Amniotic epithelial cell (primary cell): ENCODE measurements at places on chromosomes 11 and 22.

DNA sequence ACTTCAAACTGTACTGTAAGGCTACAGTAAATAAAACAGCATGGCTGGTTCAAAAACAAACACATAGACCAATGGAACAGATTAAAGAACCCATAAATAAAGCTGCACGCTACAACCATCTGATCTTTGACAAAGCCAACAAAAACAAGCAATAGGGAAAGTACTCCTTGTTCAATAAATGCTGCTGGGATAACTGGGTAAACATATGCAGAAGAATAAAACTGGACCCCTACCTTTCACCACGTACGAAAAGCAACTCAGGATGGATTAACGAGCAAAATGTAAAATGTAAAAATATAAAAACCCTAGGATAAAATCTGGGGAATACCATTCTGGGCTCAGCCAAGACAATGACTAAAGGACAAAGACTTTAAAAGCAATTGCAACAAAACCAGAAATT lies 201.8 kb upstream of the PGR start:
- DNase-seq = no peak

- DNase-seq = no peak
Observed at GRCh38 chr11:126225295-126225665, 13.7 kb downstream of the FAM118B start.

DNA sequence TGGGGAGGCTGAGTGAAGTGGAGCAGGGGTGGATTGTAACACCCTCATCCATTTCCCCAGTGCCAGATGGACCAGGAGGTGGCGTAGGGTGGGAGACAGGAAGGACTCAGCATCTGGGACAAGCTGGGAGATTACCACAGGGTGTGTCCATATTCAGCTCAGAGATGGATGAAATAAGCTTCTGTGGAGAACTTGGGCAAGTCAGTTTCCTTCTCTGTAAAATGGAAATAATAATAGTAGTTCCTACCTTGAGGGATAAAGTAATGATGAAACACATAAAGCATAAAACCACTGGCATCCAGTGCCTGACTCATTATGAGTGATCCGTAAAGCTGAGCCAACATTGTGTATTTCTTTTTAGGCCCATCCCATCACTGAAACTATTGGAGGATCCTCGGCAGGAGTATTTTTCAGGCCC lies 607 bp upstream of the ROBO4 start:
- peak; percentile 89 for DNase-seq

- no peak for DNase-seq
Observed at GRCh38 chr11:134642206-134642605, 230.2 kb upstream of the B3GAT1 start.

- no peak for DNase-seq
Observed at GRCh38 chr11:77442394-77443053, 31.4 kb downstream of the PAK1 start.

GRCh38 chr11:72793076-72793424 lies 797 bp downstream of the STARD10 start:
- DNase-seq = no peak

DNA sequence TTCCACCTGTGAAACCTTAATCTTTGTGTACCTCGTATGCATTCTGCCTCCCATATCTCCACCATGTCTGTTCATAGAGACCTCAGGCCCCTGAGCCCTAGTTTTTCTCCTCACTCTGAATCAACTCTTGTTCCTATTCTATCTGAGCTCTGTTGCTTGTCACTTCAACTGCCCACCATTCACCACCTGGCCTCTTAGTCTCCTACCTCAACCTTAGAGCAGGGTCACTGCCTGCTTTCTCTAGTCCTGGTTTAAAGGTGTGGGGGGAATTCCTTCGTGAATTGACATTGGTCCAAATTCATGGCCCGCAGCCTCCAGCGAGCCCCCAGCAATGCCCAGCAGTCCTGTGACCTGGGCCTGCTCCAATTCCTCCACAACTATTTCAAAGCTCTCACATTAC lies 39.4 kb upstream of the TUB start:
- no peak for DNase-seq

DNA sequence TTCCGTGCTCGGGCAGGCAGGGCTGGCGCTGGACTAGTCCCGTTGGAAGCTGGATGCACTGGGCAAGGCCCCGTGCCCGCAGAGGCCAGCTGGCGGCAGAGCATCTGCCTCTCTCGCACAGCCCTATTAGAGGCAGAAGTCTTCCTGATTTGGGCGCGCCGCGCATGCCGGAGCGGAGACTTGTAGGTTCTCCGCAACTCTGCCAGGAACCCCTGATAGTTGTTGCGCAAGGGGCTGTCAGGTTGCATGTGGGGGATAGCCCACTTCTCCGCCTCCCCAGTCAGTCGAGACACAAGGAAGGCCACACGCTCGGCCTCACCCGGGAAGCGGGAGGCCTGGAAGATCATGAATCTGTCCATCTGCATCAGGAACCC lies 1.2 kb downstream of the RTL6 start:
- no peak for DNase-seq

- DNase-seq = no peak
Observed at GRCh38 chr22:38049812-38050619, 7.2 kb upstream of the PICK1 start.

GRCh38 chr11:116217006-116217405 lies 555.8 kb downstream of the BUD13 start:
- DNase-seq = peak; percentile 16

GRCh38 chr11:118247041-118247440 lies 5.1 kb downstream of the MPZL3 start:
- no peak for DNase-seq

GRCh38 chr11:69393865-69394233 lies 87.6 kb upstream of the LINC01488 start:
- DNase-seq = no peak

DNA sequence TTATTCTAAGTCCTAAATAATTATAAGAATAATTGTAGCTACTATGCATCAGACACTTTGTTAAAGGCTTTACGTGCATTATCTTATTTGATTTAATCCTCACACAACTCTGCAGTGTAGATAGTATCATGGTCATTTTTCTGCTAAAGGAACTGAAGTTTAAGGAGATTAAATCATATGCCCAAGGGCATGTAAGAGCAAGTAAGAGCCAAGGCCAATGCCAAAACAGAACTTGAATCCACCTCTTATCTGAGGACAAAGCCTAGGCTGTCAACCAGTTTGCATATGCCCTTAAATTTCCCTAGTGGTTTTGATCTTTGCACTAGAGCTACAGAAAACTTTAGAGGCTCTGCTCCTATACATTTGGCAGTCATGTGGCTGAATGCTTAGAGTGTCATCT lies 65.6 kb upstream of the OR5AK2 start:
- DNase-seq = no peak

DNA sequence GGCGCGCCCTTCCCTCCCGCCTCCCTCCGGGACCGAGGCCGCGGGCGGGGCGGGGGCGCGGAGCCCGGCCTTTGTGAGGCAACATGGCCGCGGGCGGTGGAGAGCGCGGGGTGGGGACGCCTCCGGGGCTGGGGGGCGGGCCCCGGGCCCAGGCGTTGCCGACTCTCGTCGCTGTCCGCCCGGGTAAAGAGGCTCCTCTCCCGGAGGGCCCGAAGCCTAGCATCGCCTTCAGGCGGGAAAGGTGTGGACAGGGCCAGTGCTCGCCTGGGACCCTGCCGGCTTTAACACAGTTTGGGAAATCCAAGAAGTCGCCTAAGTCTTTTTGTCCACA lies 369 bp downstream of the DGCR8 start:
- DNase-seq = peak; percentile 22

DNA sequence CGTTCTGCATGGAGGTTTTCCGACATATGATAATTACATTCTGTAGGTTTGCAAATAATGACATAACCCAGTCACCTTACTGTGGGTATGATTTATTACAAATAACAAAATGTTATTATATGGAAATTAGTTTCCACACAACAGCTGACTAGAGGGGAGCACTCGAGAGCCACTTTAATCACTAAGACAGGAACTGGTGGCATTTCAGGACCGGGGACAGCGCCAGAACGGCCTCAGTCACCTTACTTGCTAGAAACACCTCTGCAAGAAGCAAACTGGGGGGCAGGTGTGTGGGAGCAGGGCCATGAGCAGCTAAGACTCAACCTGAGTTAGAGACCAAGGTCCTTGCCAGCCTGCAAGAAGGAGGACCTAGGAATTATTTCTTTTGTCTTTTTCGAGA lies 199.9 kb downstream of the DSCAML1 start:
- DNase-seq = peak; percentile 25
